Colonic mucosa (tissue), 4 donors: ENCODE measurements at places on chromosomes 1 and 21.

GRCh38 chr1:1120096-1120495 lies 4.2 kb upstream of the C1orf159 start:
- H3K27ac ChIP-seq = no peak overlapping the region
- no peaks in the 10 kb centered on the region for H3K27me3 ChIP-seq
- H3K4me3 ChIP-seq = no peak overlapping the region
- no peaks in the 10 kb centered on the region for H3K36me3 ChIP-seq

DNA sequence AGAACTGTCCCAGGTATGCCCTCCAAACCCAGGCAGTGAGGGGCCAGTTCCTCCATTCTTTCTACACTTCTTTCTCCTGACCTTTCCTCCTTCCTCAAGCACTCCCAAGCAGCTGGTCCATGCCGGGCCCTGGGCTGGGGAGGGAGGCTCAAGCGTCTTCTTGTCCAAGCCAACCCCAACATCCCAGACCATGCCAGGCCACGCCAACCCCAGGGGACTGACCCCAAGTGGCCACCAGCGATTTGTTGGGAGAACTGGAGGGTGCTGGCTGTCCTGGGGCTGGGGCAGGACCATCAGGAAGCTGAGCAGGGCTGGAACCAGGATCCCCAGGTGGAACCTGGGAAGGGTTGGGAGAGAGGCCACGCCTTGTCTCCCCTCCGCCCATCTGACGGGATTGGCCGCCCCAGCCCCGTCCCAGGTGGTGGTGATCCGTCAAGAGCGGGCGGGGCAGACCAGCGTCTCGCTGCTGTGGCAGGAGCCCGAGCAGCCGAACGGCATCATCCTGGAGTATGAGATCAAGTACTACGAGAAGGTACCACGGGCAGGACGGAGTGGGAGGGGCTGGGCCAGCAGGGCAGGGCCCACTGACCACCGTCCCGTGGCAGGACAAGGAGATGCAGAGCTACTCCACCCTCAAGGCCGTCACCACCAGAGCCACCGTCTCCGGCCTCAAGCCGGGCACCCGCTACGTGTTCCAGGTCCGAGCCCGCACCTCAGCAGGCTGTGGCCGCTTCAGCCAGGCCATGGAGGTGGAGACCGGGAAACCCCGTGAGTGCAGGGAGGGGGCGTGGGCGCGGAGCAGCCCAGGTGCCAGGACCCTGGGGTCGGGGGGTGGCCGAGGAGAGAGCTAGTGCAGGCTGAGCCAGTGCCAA lies 29.9 kb downstream of the EPHA8 start:
- no peaks in the 10 kb centered on the region for H3K4me1 ChIP-seq
- no peaks in the 10 kb centered on the region for H3K36me3 ChIP-seq
- H3K4me3 ChIP-seq = no peak overlapping the region
- peaks cover 7% of the 10 kb centered on the region for H3K27me3 ChIP-seq
- H3K27ac ChIP-seq = no peak overlapping the region

- H3K27ac ChIP-seq = peak overlapping the region; percentile 53
- H3K36me3 ChIP-seq = no peaks in the 10 kb centered on the region
- no peaks in the 10 kb centered on the region for H3K4me1 ChIP-seq
- no peaks in the 10 kb centered on the region for H3K27me3 ChIP-seq
- no peak for DNase-seq
These were observed 4.1 kb downstream of the CD84 start for GRCh38 chr1:160575112-160575664.

GRCh38 chr1:116679828-116680628 lies 12.5 kb upstream of the IGSF3 start:
- H3K4me3 ChIP-seq = no peak overlapping the region
- no peak overlapping the region for H3K27ac ChIP-seq
- DNase-seq = no peak
- H3K27me3 ChIP-seq = no peaks in the 10 kb centered on the region
- no peaks in the 10 kb centered on the region for H3K4me1 ChIP-seq

DNA sequence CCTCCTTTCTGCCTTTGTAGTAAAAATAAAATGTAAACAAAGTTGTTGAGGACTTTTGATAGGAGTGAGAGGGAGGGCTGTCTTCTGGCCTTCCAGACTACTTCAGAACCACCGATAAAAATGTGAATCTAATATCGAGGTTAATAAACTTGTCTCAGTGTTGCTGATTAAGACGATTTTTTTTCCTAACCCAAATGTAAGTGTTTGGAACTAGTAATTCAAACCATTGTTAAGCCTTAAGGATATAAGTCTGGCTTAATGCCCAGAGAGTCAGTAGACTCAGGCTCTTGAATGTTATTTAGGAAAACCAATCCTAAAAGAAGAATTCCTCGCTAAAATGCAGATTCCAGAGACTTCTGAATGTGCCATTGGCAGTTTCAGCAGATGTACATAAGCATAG lies 356.9 kb downstream of the SIPA1L2 start:
- no peaks in the 10 kb centered on the region for H3K36me3 ChIP-seq
- no peaks in the 10 kb centered on the region for H3K4me1 ChIP-seq
- DNase-seq = no peak
- H3K27ac ChIP-seq = no peak overlapping the region
- H3K4me3 ChIP-seq = no peak overlapping the region
- no peaks in the 10 kb centered on the region for H3K27me3 ChIP-seq

DNA sequence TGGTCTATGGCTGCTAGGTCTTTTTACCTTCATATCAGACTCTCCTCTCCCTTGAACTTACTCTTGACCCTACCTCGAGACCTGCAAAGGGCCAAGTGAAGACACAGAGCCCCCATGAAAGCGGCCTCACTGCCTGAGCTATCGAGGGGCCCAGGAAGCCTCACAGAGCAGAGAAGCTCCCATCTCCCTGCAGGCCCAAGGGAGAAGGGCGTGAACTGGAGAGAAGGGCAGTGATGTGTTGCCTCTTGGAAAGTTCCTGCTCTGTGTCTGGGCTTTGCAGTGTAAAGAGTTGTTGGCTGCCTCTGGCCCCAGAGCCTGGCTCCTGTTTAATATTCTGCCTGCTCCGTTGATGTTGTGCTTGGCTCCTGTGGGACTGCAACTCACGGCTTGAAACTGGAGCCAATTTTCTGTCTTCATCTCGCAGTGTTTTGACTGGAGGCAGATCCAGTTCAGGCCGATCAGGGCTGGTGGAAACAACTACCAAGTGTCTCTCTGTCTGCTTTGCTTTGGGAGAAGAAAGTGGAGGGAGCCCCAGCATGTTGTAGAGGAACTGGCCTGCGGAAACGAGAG lies 4.3 kb downstream of the SERTAD4 start:
- no peaks in the 10 kb centered on the region for H3K4me1 ChIP-seq
- no peaks in the 10 kb centered on the region for H3K36me3 ChIP-seq
- H3K4me3 ChIP-seq = no peak overlapping the region

GRCh38 chr1:180156201-180156600 lies 1.5 kb downstream of the QSOX1 start:
- no peak for DNase-seq
- H3K36me3 ChIP-seq = no peaks in the 10 kb centered on the region
- H3K4me3 ChIP-seq = peak overlapping the region; percentile 100
- peak overlapping the region; percentile 88 for H3K27ac ChIP-seq
